CD4-positive, alpha-beta T cell treated with Interleukin-6 at 100 ng/mL for 8 hours (primary cell): ENCODE measurements at places on chromosomes 1 and 21.

DNA sequence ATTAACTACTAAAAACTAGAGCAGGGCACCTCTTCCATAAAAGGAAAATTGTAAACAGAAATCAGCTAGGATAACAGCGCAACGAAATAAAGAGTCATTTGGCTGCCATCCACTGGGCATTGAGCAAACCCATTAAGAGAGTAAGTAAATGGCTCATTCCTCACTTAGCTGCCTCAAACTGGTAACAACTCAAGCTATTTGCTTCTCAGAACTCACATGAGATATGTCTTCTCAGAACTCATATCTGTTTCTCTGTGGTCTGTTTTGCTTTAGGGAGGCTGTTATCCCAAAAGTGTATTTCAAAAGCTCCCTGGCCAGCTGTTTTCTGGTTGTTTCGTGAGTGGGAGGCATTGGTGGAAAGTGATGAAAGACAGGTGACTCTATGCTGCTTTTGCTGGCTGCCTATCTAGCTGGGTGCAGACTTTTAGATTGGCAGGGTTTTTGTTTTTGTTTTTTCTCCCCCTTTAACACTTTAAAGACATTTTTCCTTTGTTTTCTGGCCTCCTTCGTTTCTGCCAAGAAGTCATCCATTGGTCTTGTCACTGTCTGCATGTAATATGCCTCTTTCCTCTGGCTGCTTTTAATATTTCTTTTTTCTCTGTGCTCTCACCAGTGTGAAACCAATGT, 269.2 kb upstream of the RGS18 start:
- no peak for DNase-seq

- no peak for DNase-seq
Measured at GRCh38 chr1:40855513-40855912, 6.7 kb downstream of the CITED4 start.

DNA sequence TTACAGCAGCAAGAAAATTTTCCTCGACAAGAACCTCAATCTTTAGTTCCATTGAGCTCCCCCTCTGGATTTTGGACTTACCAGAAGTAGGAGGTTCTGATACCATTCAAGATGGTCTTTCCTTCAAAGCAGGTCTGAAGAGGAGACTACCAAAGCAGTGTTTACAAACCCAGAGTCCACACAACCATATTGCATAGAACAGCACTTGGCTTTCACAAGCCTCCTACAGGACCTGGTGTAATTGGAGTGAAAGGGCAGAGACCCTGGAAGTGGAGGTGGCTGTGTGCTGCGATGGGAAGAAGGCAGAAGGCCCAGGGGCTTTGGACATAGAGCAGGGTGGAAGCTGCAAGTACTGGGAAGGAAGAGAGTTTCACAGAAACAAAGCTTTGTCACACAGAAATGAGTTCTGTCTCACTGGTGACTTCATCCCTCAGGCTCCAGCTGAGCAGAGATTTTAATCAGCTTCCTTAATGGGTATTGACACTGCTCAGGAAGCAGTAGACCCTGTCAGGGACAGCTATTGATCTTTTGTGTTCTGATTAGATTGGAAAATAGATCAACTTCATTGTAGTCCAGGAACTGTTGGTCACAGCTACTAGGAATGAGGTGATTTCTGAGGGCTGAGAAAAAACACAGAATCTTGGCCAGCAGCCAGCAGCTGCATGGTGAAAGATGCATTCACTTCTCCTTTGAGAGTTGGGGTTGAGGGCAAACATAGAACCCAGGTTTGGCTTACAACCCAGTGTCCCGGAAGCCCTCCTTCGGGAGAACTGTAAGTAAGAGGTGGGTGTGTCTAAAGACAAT, 124.0 kb downstream of the SYT2 start:
- no peak for DNase-seq

- DNase-seq = no peak
Measured at GRCh38 chr21:36167541-36167940, 10.9 kb downstream of the DOP1B start.

GRCh38 chr1:169020684-169021083, 85.8 kb upstream of the ATP1B1 start:
- DNase-seq = no peak

DNA sequence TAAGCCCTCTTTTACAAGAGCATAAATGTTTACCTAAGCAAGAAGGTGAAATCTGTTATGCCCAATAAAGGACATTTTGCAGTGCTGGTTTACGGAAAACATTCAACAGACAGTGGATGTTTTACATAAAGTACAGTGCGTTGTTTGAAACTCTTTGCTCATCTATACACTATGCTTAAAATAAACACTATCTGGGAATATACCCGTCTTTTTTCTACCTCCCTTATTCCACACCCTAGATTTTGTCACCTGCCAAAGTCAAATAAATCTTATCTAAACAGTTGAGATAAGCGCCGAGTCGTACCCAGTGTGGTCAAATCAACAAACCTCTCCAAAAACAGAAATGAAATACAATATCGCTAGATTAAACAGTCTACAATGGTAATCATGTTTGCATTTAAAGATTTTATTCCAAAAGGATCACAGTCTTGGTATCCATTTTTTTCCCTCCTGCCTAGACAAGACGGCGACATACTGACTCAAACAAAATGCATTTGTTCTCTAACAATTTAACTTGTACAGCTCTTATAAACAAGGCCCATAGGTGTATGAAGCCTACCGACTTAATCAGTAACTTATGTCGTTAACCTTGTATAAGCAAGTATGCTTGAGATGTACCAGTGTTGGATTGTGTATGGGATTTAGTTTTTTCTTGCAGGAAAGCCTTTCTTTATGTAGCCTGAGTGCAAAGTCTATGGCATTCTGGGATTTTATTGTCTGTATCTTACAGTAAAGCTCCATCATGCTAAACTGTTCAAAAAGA, 189.1 kb downstream of the FMN2 start:
- DNase-seq = no peak

GRCh38 chr1:106753066-106753465, 303.4 kb upstream of the PRMT6 start:
- no peak for DNase-seq

GRCh38 chr1:118815909-118816308, 172.2 kb downstream of the TBX15 start:
- no peak for DNase-seq

GRCh38 chr1:86787621-86788020, 83.2 kb downstream of the SH3GLB1 start:
- no peak for DNase-seq

DNA sequence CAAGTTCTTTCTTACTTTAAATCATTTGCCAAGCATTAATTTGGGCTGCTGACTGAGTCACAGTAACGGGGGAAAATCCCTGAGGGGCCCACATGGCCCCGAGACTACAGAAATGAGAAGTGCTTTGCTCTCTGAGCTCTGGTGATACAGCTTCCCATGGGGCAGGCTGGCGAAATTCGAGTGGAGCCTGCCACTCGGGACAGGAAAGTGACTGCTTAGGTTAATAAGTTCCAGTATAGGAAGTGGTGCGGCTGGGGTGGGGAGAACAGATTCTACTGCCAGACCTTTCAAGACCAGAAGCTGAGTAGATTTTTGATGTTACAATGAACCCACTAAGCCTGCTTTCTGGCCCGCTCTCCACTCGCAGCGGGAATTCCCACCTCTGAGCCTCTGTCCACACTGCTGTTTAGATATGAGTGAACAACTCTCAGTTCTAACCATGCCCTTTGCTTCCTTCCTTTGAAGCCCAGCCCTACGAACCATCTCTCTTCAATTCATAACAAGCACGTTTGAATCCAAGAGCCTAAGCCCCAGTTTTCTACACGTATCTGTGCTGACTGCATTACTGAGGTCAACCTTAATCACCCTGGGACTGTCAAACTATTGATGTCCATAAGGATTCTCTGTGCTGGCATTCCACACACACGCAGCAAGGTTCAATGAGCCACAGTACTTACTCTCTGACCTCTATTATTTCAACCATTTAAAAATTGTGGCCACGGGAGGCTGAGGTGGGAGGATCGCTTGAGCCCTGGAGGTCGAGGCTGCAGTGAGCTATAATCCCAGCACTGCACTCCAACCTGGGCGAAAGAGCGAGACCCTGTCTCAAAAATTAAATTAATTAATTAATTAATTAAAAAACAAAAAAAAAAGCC, 9.6 kb downstream of the ZBTB17 start:
- DNase-seq = peak; percentile 44

GRCh38 chr1:161946071-161946987, 77.3 kb downstream of the OLFML2B start:
- DNase-seq = no peak

DNA sequence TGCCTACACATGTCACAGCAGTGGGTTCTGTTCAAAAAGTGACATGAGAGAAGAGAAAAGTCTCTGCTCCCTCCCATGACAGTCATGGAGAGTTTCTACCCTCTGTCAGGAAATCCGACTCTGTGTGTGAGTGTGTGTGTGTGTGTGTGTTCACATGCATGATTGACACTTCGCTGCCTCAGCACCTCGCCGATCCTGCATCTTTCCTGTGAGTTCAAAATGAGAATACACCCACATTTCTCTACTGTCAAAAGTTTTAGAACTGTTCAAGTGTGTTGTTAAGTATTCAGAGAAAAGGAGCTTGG, 46.2 kb upstream of the COX20 start:
- DNase-seq = no peak

- no peak for DNase-seq
Measured at GRCh38 chr1:76177615-76178014, 103.1 kb downstream of the ST6GALNAC3 start.

DNA sequence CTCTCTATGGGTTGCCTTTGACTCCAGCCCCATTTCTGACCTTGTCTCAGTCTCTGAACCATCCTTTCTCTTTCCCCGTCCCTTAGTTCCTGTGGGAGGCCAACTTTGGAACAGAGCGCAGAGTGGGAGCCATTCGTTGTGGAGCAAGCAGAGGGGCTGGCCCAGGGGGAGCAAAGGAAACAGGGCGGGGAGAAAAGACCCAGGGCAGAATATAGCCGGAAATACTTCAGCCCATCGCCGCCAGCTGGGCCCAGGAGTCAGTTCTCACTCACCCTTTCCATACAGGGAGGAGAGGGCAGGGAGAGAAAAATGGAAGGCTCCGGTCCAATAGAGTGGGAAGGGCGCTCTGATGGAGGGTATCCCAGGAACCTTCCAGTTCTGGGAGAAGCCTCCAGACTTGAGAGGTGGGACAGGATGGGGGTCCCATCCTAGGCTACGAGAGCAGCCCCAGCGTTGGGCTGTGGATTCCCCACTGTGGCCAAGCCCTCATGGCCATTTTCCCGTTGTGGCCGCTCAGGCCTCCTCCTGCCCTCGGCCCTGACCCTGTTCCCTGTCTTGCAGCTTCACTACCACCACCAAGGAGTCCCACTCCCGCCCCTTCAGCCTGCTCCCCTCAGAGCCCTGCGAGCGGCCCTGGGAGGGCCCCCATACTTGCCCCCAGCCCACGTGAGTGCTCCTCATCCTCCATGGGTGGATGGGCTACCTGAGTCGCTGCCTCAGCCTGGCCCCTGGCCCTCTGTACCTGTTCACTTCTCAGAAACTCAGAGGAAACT, 10.9 kb downstream of the PEAR1 start:
- DNase-seq = no peak

GRCh38 chr21:46674430-46675007, 39.0 kb downstream of the PRMT2 start:
- no peak for DNase-seq

GRCh38 chr1:67823615-67824014, 9.7 kb downstream of the GNG12 start:
- DNase-seq = no peak

DNA sequence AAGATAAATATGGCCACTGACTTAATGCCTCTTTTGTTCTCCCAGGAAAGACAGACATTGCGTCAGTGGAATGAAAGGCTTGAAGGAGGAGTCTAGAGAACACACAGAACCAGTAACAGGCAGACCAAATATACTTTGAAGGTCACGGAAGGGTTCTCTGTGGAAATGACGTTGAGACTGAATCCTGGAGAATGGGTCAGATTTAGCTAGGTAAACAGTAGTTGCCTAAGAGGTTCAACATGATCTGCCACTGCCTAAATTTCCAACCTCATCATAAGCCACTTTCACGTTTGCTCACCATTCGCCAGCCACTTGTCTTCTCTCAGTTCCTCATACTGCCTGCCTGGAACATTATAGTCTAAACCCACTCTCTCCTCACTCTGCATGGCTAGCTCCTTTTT, 20.5 kb downstream of the PLA2G4A start:
- no peak for DNase-seq

DNA sequence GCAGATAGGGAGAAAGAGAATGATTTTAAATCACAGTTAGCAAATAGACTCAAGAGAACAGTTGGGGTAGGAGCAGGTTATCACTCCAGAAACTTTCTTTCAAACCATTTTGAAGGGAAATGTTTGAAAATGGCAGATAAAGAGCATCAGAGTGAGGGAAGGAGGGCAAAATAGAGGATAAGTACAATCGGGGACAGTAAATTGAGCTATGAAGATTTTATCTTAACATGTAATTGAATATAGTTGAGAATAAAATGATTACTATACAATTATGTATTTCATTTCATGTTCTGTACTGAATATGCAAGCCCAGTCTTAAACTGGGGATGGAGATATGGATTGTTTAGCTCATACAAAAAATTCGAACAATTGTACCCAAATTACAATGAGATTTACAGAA, 54.0 kb downstream of the MAP10 start:
- no peak for DNase-seq

DNA sequence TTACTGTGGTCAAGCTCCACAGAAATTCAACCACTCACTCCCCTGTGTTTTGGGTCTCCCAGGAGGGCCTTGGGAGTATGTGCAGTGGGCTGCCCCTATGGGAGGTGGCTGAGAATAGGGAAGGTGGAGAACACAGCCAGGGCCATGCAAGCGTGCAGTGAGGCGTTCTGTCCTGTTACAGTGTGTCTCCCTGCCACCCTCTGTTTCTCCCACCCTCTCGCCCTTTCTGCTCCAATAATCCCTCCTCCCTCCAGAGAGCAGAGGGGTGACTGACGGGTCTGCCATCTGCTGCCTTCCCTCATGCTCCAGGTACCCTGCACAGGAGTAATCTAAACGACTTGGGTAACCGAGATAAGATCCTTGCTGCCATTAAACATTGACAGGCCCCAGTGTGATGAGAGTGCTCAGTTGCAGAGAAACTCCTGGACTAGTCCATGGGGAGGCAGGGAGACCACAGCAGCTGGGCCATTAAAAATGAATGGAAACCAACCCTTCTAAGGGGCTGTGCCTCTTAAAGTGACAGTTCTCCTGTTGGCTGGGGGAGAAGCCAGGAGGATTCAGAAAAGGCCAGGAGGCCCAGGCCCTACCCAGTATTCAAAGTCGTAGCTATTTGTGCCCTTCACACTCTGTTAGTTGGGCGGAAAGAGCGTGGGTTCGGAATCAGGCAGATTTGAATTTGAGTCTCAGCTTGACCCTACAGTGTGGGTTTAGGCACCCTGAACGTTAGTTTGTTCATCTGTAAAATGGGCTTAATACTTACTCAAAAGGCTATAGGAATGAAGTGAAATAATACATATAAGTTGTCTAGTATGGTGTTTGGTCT, 22.4 kb upstream of the BTG2 start:
- no peak for DNase-seq
